ENCODE measurements at places on chromosomes 11 and 22.

- DNase-seq, result no peak
These were observed 152.3 kb upstream of the CCDC90B start for GRCh38 chr11:83438438-83438837.

- peak; percentile 34 for DNase-seq
These were observed 5.8 kb upstream of the GCAT start for GRCh38 chr22:37801946-37802309.

- DNase-seq, result peak; percentile 10
These were observed 273.0 kb downstream of the CASP12 start for GRCh38 chr11:104625246-104625645.

DNA sequence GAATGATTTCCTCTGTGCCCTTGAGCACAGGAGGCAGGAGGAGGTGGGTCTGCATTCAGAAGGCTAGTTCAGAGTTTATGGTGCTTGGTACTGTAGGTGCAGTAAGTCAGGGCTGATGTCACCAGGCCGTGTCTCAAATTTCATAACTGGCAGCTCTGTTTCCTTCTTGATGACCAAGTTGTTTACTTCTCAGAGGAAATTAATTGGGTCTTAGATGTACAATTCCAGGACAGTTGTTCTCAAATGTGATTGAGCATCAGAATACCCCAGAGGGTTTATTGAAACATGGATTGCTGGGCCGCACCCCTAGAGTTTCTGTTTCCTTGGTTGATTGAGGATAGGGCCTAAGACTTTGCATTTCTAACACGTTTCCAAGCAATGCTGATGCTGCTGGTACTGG lies 6.2 kb downstream of the AMOTL1 start:
- no peak for DNase-seq

DNA sequence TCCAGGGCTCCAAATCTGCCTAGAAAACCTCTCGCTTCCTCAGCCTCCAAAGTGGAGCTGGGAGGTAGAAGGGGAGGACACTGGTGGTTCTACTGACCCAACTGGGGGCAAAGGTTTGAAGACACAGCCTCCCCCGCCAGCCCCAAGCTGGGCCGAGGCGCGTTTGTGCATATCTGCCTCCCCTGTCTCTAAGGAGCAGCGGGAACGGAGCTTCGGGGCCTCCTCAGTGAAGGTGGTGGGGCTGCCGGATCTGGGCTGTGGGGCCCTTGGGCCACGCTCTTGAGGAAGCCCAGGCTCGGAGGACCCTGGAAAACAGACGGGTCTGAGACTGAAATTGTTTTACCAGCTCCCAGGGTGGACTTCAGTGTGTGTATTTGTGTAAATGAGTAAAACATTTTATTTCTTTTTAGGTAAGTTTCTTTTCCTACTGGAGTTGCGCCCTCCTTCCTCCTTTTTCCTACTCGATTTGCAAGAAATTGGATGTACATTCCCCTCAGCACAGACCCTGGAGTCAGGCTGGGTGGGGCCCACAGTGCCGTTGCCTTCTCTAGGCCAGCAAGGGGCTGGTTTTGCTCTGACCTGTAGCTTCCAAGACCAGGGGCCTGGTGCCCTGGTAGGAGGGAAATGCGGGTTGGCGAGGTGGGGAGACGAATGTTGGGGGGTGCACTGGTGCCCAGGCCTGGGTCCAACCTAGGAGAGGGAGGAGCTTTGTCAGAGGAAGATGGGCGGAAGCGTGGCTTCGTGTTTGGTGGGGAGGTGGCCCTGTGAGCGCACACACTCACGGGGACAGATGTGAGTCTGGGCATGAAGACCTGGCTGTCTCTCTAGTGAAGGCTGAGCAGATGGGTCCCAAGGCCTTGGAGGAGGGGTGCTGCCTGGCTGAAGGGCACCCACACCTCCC lies 50.6 kb downstream of the ST14 start:
- DNase-seq, result no peak

- no peak for DNase-seq
These were observed 44.3 kb upstream of the TTC12 start for GRCh38 chr11:113270080-113270479.

All from hematopoietic multipotent progenitor cell treated with erythropoietin and hydrocortisone succinate and interleukin-3 and kit ligand, for 8 days (in vitro differentiated cells).